ENCODE measurements at places on chromosomes 1 and 21.

GRCh38 chr1:227729144-227729880 lies 5.8 kb downstream of the JMJD4 start:
- no peak for DNase-seq

GRCh38 chr1:245467804-245468203 lies 313.0 kb downstream of the KIF26B start:
- DNase-seq: no peak

DNA sequence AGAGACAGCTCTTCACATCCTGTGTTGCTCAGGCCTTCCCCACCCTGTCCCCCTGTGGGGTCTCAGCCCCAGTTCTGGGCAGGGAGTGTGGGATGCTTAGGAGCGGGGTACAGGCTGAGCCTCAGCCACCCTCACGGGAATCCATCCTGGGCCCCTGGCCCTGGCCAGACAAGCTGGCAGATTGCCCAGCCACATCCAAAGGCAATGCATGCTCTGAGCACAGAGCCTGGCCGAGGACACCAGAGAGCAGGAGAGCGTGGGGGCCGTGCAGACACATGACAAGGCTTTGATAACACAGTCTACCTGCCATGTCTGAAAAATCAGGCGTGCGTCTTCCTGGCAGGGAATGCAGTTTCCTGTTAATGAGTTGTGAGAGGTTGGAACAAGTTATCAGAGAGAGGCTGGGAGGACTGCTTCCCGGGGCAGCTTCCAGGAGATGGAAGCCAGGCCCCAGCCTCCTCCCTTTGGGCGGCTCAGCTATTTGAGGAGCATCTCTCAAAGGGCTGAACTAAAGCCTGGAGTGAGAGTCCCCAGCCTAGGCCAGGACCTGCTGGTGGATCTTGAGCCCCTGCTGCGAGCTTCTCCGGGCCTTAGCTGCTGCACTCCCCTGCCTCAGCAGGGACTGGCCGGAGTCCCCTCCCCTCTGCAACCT lies 72.2 kb upstream of the SELENON start:
- DNase-seq: no peak

GRCh38 chr1:211515090-211516023 lies 23.4 kb upstream of the RD3 start:
- DNase-seq: peak; percentile 59

GRCh38 chr1:244065960-244066388 lies 14.9 kb downstream of the ZBTB18 start:
- no peak for DNase-seq

GRCh38 chr1:96918406-96918805 lies 196.8 kb downstream of the PTBP2 start:
- DNase-seq: no peak

GRCh38 chr1:220450927-220451326 lies 77.0 kb upstream of the MARK1 start:
- DNase-seq: no peak

GRCh38 chr1:162696286-162696862 lies 64.1 kb downstream of the DDR2 start:
- no peak for DNase-seq

DNA sequence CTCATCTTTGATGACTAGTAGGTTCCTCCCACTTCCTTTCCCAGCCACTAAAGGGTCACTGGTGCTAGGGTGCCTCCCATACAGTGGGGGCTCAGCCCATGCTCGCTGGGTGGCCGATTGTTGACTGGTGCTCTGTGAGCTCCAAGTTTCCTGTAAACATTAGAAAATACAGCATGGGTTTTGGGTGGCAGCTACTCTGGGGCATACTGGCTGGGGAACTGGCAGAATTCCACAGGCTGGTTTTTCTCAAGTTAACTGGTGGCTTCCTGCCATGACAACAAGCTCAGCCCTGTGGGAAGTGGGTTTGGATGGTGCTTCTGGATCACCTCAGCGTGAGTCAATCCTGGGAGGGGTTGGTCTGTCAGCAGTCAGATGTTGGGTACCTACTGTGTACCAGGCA lies 28.7 kb upstream of the CRNN start:
- no peak for DNase-seq

- DNase-seq: no peak
Measured at GRCh38 chr1:30893776-30894507, 14.6 kb downstream of the SDC3 start.

GRCh38 chr1:167052389-167052788 lies 37.8 kb downstream of the GPA33 start:
- no peak for DNase-seq

- no peak for DNase-seq
Measured at GRCh38 chr1:194331758-194332157, 1145.3 kb upstream of the B3GALT2 start.

- DNase-seq: no peak
Measured at GRCh38 chr1:99177465-99177864, 86.8 kb upstream of the PLPPR4 start.

DNA sequence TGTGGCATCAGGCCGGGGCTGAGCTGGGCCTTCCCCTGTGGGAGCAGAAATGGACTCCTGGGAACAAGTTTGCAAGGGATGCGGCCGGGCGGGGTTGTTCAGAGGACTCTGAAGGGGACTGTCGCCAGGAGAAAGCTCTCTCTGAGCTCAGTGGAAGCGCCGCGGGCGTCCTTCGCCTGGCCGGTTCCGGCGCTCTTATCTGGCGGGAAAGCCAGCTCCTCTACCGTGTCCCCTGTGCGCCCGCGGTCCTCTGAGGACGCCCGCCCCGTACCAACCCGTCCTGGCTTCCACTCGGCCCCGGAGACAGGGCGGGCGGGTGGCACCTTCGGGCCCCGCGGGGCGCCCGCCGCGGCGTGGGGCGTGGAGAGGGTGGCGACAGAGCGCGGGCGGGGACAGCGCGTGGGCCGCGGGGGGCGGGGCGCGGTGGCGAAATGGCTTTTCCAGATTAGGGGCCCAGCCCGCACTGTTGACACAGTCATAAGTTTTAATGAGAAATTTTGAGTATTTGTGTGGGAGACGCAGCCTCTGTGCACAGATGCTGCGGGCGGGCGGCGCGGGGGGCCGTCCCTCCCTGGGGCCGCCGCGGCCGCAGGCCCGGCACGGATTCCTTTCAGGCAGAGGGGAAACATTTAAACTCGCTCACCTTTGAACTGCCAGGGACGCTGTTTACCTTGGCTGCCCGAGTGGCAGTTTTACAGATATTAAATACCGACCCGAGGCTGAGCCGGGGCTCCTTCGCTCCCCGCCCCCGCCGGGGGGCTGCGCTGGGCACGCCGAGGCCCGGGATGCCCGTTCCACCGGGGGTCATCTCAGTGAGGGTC lies 70.2 kb downstream of the FOXD2 start:
- DNase-seq: no peak

- DNase-seq: no peak
Measured at GRCh38 chr1:49389699-49390098, 613.0 kb upstream of the BEND5 start.

GRCh38 chr1:10630661-10631120 lies 155.9 kb downstream of the PEX14 start:
- no peak for DNase-seq

GRCh38 chr1:197776351-197777105 lies 1.2 kb upstream of the DENND1B start:
- DNase-seq: no peak

- DNase-seq: no peak
Measured at GRCh38 chr1:77652268-77652667, 30.2 kb downstream of the ZZZ3 start.

GRCh38 chr21:33931799-33932390 lies 16.3 kb upstream of the ATP5PO start:
- no peak for DNase-seq

DNA sequence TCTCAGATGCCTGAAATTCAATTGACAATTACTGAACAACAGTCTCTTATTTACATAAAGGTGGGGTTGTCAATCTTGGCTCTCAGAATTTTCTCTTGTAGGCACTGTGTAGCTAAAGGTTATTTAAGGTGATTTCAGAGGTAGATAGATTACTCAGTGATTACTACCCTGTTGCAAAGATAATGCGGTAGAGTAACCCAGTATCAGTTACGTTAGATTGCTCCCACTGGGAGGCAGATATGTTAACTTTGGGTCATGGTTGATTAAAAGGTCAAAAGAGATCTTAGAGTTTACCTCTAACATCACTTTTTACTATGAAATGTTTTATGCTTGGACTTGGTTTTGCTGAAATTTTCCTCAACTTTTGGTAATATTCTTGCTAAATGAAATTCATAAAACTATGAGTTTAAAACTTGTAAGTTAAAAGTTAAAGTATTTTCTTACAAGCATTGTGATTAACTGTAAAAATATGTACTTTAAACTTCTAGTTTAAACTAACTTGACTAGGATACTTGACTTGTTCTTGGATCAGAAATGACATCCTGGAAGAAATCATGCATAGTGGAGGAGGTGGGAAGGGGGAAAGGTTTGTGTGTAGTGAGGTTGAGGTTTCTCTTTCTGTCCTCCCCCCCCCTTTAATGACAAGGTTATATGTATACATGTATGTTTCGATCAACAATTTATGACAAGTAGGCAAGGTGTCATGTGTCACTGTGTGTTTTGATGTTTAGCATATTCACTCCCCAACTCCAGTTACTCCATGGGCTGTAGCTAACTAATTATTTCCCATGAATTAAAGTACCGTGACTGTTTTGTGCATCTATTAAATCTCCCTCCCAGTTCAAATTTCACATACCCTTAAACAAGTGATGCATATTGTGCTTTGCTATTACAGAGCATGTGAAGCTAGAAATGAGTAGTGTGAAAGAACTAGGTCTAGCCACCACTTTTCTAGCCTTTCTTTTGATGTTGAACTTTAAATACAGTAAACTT lies 2.9 kb downstream of the LAMC1 start:
- DNase-seq: no peak

DNA sequence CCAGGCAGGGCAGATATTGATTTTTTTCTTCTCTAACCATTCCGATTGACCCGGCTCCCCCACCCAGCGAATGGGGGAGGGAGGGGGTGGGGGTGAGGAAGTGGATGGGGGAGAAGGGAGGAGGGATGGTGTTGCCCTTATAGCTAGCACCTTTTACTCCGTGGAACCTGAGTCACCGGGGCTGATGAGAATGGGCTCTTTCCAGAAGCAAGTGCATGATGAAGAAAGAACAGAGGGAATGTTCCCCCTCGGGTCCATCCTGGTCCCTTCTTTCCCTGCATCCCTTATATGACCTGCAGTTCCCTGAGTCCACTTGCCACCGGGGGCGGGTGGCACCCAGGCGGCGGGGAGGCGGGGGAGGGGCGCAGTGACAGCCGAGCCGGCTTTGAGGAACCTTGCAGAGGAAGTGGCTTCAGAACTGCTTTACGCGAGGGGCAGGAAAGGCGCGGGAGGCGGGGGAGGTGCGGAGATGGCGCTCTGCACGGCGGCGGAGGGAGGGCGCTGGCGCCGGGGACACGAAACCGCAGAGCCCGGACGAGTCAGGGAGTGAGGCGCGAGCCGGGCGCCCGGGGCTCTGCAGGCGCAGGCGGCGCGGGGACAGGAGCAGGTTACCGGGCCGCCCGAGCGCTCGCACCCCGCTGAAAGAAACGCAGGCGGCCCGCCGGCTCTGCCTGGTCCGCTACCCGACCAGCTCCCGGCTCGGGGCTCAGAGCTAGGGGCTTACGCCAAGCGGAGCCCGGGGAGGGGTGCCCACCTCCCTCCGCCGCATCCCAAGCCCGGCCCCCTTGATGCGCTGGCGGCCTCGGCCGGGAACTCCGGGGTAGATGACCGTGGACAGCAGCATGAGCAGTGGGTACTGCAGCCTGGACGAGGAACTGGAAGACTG lies 49.7 kb downstream of the RASSF5 start:
- DNase-seq: peak; percentile 67

GRCh38 chr1:7449750-7450149 lies 321.3 kb upstream of the VAMP3 start:
- DNase-seq: no peak

DNA sequence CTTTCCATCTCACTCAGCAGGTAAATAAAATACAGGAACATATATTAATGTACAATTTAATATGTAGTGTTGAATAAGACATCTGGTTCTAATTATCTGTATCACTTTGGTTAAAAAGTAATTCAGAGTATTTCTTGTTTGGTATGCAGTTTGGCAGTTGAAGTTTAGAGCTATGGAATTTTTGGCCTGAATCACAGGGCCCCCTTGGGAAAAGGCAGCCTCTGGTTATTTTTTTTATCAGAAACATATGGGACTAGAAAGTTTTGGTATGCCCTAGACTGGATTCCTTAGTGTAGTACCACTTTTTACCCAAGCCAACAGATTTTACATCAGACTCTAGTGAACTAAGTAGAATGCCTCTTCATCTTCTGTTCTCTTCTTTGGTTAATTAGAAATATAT lies 26.4 kb downstream of the CNST start:
- no peak for DNase-seq

GRCh38 chr1:30758785-30759380 lies 1.3 kb upstream of the LAPTM5 start:
- no peak for DNase-seq

- no peak for DNase-seq
Measured at GRCh38 chr1:11316701-11317100, 43.7 kb downstream of the UBIAD1 start.

GRCh38 chr1:212504171-212504803 lies 71.6 kb downstream of the NENF start:
- DNase-seq: no peak

- DNase-seq: no peak
Measured at GRCh38 chr1:50978144-50978851, 8.3 kb downstream of the CDKN2C start.

DNA sequence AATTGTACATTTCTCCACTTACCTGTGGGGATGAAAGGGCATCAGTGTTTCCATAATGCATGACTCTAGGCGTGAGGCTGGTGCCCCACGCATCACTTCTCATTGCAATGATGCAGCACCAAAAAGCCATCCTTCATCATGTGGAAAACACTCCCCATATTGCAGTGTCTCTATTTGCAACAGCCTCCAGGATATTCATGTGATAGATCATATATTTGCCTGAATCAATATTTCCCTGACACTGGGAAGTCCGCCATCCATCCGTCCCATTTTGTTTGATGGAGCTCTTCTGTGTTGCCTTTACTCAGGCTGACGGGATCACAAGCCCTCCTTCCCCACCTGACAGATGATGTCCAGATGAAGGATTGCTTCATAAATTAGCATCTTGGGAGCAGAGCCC lies 74.5 kb upstream of the CAMK1G start:
- DNase-seq: no peak

GRCh38 chr1:208054485-208054884 lies 143.6 kb upstream of the CD34 start:
- DNase-seq: no peak

- DNase-seq: no peak
Measured at GRCh38 chr1:30741239-30741894, 16.2 kb downstream of the LAPTM5 start.

GRCh38 chr1:21951226-21951870 lies 14.2 kb upstream of the HSPG2 start:
- DNase-seq: no peak

GRCh38 chr1:156293098-156293434 lies 2.4 kb downstream of the GLMP start:
- no peak for DNase-seq

- no peak for DNase-seq
Measured at GRCh38 chr1:202405928-202406327, 57.4 kb downstream of the PPP1R12B start.

- DNase-seq: no peak
Measured at GRCh38 chr1:54398963-54399528, 7.1 kb downstream of the SSBP3 start.

GRCh38 chr1:31575369-31576140 lies 760 bp upstream of the TINAGL1 start:
- DNase-seq: no peak

GRCh38 chr1:146012703-146013558 lies 8.6 kb downstream of the HJV start:
- no peak for DNase-seq
